Cerebellum (tissue), 4 donors: ENCODE measurements at places on chromosomes 4 and X. TPM values are rescaled to one million over a fixed set of nuclear protein-coding genes. Genes with fewer than 3 reads are reported as not detected.

PABPC5 gene
- 11.0 TPM for total RNA-seq

HOPX gene
- total RNA-seq, result 17.4 TPM

CRMP1 gene
- total RNA-seq, result 278 TPM

GRID2 gene
- total RNA-seq, result 194 TPM

DTHD1 gene
- 2.1 TPM for total RNA-seq

TMPRSS11F gene
- not detected for total RNA-seq

MAGEA2 gene
- total RNA-seq, result not detected

SOD3 gene
- total RNA-seq, result 0.54 TPM

LDOC1 gene
- 10.6 TPM for total RNA-seq

TAF7L gene
- total RNA-seq, result not detected

SULT1E1 gene
- total RNA-seq, result 18.1 TPM
